Urinary bladder (tissue), 4 donors: ENCODE measurements at places on chromosomes 5 and 9. TPM values are rescaled to one million over a fixed set of nuclear protein-coding genes. Genes with fewer than 3 reads are reported as not detected.

The SH3GL2 gene
- 4.5 TPM for total RNA-seq

The MYMK gene
- total RNA-seq, result 1.2 TPM

The SPATA31D4 gene
- total RNA-seq, result not detected

The LECT2 gene
- not detected for total RNA-seq

The SOHLH1 gene
- total RNA-seq, result not detected

The MRNIP gene
- 30.5 TPM for total RNA-seq

The GM2A gene
- 33.7 TPM for total RNA-seq

The PCDHGA1 gene
- total RNA-seq, result 1.2 TPM

The GHR gene
- 34.6 TPM for total RNA-seq

The SPATA31A3 gene
- total RNA-seq, result not detected

The TCERG1 gene
- 145 TPM for total RNA-seq

The UBE2D2 gene
- 94.7 TPM for total RNA-seq

The SOX30 gene
- total RNA-seq, result not detected

The FST gene
- total RNA-seq, result 19.7 TPM

The UGCG gene
- total RNA-seq, result 79.2 TPM
